ENCODE measurements at places on chromosomes 12 and 14.

DNA sequence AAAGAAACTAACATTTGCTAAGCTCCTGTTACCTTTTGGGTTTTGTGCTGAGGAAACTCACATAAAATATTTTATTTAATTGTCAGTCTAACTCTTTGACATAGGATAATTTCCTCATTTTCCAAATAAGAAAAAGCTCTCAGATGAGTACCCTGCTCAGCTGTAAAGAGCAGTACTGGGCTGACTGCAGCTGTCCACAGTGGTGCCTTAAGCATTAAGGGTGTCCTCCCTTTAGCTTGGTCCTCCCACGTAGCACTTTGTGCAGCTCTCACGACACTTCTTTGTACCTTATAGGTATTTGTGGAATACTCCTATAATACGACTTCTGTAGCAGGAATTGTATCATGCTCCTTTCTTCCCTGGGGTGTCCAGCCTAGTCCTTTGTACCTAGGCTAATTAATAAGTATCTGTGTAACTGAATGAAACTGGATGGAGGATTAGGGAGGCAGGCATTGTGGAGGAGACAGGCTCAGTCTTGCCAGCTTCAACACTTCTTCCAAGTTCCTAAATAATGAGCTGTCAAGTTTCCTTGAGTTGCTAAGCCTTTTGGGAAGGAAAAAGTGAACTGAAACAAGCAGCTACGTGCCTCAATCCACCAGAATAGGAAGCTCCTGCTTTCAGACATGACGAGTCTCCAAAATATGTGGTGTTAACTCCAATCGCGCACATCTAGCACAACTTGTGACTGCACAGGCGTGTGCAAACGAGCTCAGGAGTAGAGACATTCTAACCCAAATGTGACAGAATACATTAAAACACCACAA, 123.0 kb downstream of the SLC38A4 start:
- no peak for DNase-seq

DNA sequence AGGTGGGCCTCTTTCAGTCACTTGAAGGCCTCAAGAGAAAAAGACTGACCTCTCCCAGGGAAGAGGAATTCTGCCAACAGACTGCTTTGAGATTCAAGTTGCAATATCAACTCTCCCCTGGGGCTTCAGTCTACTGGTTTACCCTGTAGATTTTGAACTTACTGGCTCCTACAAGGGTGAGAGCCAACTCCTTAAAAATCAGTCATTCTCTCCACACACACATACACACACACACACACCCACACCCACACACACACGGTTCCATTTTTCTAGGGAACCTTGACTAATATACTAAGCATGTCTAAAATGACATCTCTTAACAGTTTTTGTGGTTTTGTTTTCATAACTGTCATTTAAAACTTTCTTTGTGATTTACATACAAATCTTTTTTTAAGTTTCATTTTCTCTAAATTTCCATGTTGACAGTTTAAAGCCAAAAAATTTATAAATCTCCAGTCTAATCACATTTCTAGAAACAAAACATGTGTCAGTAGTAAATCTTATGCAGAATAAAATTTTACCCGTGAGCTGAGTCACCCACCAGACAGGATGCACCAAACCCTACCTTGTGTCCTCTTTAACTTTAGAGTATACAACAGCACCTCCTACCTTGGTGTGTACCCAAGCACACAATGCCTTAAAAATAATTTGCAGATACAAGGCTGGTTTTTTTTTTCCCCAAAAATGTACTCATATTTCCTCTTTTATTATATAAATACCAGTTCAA, 394.6 kb downstream of the AEBP2 start:
- DNase-seq, result no peak

- no peak for DNase-seq
These were observed 1.2 kb downstream of the NKX2-1 start for GRCh38 chr14:36518586-36519430.

- DNase-seq, result no peak
These were observed 219.1 kb downstream of the ESR2 start for GRCh38 chr14:64074961-64075612.

GRCh38 chr14:88554457-88555286, at the start of gene PTPN21:
Gene PTPN21 (minus strand): TSS chr14:88555007. CDS start chr14:88550417, 4,590 bp downstream.
- peak; percentile 86 for DNase-seq

- no peak for DNase-seq
These were observed 41.0 kb downstream of the RPGRIP1 start for GRCh38 chr14:21320913-21321312.

- DNase-seq, result no peak
These were observed 228.9 kb upstream of the G2E3 start for GRCh38 chr14:30330033-30330432.

DNA sequence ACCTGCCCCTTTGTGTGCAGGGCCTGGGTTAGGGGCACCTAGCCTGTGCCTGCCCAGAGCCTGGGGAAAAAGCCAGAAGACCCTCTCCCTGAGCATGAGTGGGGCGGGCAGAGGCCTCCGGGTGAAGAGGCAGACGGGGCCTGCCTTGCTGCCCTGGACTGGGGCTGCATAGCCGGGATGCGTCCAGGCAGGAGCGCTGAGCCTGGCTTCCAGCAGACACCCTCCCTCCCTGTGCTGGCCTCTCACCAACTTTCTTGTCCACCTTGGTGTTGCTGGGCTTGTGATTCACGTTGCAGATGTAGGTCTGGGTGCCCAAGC, 216.1 kb downstream of the TMEM121 start:
- no peak for DNase-seq

DNA sequence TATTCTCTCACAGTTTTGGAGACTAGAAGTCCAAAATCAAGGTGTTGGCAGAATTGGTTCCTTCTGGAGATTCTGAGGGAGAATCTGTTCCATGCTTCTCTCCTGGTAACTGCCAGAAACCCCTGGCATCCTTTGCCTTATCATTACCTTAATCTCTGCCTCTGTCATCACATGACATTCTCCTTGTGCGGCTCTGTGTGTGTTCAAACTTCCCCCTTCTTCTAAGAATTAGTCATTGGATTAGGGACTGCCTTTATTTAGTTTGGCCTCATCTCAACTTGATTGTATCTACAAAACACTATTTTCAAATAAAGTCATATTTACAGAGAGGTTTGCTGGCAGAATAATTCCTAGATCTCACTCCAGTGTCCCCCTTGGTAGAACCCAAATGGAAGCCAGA, 68.9 kb downstream of the ZNF641 start:
- no peak for DNase-seq

DNA sequence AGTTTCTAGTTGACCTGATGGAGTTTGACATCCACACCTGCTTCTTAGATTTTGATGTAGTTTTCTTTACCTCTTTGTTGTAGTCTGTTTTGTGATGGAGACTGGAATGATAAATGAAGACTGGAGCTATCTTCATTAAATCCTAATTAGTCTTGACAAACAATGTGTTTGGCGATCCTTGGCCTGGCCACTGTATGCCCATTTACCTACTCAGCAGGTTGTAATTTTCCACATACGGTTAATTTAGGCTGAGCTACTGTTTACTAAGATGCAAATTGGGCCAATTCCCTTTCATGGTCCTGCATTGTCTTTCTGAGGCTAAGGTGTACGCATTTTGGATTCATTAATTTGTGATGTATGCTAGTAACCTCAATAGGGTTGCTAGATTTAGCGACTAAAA, at the start of gene TAS2R7:
Gene TAS2R7 (minus strand): TSS at position 41 of the 400 bp plus-strand sequence. CDS start 57 bp downstream, outside the sequence.
- no peak for DNase-seq

DNA sequence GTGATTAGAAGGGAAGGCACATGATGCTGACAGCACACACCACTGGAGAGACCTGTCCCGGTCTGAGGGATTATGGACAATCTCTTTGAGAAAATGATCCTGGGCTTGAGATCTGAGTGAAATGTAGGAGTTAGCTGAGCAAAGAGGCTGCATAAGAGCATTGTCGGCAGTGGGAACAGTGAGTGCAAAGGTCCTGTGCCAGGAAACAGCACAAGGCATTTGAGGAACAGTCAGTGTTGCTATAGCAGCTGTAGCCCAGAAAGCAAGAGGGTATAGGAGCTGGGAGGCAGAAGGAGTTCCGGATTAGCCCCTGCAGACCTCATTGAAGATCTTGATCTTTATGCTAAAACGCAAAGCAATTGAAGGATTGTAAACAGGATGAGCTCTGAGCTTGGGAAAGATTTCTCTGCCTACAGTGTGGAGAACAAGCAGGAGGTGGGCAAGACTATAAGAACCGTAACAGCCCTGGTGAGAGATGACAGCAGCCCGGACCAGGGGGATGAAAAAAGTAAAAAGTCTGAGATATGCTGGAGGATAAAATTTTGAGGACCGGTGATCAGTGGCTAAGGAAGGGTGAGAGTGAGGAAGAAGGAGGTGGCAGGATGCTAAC, 28.5 kb downstream of the CFL2 start:
- DNase-seq, result no peak

DNA sequence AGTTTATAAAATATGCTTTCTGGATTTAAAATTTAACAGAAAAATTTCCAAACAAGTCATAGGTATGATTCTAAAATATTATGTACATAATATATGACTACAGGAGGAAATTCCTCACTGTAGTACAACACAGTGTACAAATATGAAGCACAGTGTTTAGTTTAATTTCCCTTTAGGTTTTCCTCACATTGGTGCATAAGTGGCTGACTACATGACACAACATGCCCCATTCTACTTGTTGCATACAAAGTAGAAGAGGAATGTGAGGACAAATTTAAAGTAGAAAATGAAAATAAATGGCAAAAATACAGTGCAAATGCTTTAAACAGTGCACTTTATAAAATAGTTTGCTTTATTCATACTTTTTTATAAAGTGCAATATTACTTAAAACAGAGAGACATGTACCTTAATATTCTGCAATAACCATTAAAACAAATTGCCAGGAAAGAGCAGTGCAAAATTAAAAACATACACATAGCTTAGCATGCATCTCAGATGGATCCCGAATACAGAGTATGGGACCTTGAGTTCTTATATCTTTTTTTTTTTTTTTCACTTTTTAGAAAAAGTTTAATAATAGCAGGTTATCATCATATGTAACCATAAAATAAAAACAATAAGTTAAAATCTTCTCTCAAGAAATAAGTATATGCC, 54.8 kb upstream of the TTC7B start:
- no peak for DNase-seq

- DNase-seq, result no peak
These were observed 59.2 kb downstream of the SPPL3 start for GRCh38 chr12:120844768-120845449.

DNA sequence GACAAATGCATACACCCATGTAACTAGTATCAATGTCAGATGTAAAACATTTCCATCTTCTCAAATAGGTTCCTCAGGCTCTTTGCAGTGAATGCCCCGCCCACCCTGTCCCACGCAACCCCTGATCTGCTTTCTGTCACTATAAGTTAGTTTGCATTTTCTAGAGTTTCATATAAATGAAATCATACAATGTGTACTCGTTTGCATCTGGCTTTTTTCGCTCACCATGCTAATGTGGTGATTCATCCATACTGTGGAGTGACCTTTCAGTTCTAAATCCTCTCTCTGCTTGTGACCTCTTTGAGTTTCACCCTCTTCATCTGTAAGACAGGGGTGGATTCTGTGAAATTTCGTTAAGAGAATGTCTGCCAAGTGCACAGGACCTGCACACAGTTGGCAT, 30.6 kb upstream of the MSI1 start:
- no peak for DNase-seq
